Motor neuron (in vitro differentiated cells): ENCODE measurements at places on chromosomes 12 and 14. TPM values are rescaled to one million over a fixed set of nuclear protein-coding genes. Genes with fewer than 3 reads are reported as not detected.

The DNM1L gene
- 62.7 and 65.6 TPM in 2 replicates for total RNA-seq

DNA sequence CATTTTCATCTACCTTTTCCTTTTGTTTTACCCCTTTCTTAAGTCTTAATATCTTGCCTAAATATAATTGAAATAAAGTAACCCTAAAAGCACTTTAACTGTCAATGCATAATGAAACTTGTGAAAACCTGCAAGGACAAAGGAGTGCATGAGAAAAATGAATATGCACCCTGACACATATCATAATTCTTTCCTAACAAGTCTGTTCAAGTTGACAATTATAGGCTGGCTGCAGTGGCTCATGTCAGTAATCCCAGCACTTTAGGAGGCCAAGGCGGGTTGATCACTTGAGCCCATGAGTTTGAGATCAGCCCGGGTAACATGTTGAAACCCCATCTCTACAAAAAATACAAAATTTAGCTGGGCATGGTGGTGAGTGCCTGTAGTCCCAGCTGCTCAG lies 65.4 kb downstream of the FGD6 start:
- no peak for ATAC-seq

DNA sequence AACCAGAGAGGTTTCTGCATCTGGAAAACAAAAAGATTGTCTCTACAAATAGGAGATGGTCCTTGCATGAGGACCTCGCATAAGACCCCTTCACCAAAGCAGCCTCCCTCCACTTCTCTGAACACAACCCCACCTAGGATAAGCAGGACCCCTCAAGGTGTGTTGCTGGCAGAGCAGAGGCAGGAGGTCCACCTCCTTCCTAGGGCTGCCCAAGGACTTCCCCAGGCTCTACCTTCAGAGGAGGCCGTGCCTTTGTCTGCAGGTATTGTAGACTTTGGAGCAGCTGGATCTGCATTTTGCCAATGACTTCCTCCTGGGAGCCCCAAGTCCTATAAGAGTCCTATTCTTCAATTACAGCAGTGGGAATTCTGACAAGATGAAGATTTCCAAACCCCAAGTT lies 67.3 kb upstream of the TSPAN11 start:
- no peak for ATAC-seq

DNA sequence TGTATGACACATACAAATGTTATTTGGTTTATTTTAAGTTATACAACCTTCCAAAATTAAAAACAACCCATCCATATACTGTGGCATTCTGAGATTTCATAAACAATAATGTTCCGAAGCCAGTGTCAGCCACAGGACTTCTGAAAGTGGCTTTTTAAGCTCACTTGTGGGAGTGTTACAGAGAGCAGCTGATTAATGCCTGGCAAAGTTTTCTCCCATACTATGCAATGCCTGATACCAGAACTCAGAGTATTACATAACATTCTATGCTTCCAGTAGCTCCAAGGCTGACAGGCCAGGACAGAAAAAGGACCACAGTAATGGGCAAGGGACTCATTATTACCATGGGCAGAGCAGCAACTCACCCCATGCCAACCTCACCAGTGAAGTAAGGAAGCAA lies 29.3 kb downstream of the NELL2 start:
- ATAC-seq = no peak

DNA sequence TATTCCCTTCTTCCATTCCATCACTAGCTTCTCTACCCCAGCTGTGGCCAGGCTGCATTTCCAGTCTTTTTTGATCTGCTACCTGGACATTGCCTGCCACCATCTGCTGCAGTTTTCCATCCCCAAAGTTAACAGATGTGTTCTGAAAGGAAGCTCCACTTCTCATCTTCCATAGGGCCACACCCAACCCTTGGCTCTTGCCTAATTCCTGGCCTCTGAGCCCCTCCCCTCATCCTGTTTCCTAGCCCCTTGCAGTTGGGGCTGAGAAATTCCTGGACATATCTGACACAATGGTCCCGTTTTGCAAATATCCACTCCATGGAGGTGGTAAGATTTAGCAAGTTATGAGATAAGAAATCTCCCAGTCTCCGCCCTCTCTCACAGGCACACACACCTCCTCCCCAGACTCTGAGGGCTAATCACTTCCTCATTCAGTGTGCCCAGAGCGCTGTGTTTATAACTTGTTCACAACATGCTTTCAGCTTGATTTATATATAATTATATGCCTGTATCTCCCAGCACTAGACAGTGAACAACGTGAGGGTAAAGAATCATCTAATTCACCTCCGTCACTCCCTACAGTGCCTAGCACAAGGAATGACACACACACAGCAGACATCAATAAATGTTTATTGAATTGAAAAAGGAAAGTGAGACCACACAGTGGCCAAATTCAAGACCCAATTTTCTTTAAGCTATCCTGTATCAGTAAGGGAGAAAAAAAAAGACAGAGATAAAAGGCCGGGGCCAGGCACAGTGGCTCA lies 13.4 kb downstream of the SMUG1 start:
- peak; percentile 21 for ATAC-seq

DNA sequence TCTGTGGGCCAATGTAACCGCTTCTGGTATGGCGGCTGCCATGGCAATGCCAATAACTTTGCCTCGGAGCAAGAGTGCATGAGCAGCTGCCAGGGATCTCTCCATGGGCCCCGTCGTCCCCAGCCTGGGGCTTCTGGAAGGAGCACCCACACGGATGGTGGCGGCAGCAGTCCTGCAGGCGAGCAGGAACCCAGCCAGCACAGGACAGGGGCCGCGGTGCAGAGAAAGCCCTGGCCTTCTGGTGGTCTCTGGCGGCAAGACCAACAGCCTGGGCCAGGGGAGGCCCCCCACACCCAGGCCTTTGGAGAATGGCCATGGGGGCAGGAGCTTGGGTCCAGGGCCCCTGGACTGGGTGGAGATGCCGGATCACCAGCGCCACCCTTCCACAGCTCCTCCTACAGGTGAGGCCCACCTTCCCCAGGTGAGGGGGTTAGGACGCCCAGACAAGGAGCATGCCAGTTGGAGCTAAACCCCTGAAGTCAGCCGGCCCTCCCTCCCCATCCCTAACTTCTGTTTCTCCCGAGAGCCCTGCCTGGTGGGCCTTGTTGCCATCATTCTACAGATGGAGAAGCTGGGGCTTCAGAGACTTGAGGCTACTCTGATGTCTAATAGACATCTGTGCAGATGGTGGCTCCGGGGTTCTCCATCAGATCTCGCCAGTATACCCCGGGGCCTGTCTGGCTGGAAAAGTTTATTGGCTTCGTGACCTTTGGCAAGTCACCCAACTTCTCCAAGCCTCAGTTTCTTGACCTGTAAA lies 25.3 kb downstream of the PAPLN start:
- no peak for ATAC-seq

GRCh38 chr12:17411662-17412061 lies 678.3 kb downstream of the RERGL start:
- no peak for ATAC-seq

DNA sequence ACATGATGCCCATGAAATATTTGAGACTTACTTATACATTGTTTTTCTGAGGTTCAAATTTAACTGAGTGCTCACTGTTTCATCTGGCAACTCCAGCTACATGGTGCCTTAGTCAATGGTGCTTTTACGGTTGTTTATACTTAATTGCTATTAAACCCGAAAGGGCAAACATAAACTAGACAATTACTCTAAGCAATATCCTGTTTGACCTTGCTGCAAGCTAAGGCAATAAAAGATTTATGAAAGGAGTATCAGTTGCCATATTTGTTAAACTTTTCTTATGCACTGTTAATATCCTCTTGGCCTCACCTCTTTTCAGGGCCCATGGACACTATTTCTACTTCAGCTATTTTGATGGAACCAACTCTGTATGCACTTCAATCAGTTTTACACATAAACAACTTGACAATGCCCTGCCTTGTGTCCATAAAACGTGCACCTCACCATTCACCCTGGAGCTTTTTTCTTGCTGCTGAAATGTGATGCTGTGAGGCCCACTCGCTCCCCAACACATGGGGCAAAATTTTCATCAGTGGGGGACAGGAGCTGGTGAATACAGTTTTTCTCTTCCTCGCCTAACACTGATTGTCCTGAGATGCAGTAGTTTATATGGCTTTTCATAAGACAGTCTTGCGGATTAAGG lies 64.1 kb upstream of the HIF1A start:
- no peak for ATAC-seq

GRCh38 chr12:132071830-132072384 lies 72.2 kb downstream of the DDX51 start:
- no peak for ATAC-seq

- ATAC-seq = no peak
These were observed 12.5 kb downstream of the HNRNPC start for GRCh38 chr14:21256539-21257393.

DNA sequence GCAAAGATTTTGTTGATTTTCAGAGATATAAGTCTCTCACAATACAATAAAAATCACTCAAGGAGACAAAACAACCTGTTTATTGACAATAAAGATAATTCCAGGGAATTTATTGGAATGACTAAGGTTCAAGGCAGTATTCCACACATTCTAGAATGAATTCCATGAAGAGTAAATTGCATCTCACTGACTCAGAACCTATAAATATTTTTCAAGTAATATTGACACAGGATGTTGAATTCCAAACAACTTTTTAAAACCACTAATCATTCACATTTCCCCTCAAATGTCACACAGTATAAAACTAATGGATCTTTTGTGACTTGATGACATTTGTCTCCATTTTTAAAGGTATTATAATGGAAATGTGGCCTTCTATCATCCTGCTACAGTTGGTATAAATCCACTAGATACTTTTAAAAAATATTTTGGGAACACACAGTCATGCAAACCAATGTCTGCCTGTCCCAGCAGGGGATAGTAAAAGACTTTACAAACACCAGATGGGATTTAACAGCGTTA lies 42.1 kb upstream of the LGR5 start:
- ATAC-seq = no peak

DNA sequence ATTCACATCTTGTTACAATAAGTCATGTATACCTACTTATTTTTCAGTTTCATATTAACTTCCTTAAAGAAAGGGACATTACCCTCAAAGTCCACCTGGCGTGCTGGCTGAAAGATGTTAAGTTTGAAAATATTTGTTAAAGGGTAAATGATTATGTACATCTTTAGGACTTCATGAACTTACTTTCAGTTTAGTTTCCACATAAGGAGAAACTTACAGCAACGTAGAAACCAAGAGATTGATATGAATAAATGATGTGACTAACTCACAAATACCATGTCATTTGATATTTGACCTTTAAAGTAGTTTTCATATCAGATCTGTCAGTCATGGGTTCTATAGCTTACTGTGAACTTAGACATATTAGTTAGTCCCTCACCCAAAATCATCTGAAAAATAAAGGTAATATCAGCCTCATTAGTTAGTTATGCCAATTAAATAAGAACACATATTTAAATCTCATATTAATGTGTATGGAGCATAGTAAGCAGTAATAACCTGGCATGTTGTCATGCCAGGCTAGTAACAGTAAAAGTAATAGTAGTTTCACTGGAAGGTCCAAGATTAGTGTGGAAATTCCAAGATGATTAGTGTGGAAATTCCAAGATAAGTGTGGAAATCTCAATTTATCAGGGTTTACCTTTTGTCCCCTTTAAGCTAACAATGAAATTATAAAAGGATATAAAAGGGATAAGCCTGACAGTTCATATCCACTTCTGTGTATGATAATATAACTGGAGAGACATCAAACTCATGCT lies 1.9 kb upstream of the CLEC2D start:
- ATAC-seq = no peak
